ENCODE measurements at places on chromosomes 2 and 18.
A peak's percentile ranks its signal among the peaks of the same experiment; 100 is the strongest.

GRCh38 chr2:206981739-206982340, 42.5 kb downstream of the CPO start:
- DNase-seq: peak; percentile 47

DNA sequence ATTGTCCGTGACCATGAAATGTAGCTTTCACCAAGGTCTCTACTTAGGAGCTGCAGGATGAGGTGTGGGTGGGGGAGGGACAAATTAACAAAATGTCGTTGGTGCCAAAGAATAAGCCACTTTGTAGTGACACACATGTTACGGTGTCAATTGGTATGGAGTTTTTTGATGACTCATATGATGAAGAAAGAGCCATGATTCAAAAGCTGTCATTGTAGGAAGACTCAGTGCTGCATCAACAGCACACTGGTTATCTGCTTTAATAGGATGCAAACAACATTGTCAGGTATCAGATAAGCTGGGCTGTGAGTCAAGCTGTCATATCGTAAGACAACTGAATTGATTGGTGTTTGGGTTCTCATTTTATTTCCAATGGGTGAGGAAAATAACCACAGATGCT, 36.6 kb upstream of the BOD1L2 start:
- no peak for DNase-seq

DNA sequence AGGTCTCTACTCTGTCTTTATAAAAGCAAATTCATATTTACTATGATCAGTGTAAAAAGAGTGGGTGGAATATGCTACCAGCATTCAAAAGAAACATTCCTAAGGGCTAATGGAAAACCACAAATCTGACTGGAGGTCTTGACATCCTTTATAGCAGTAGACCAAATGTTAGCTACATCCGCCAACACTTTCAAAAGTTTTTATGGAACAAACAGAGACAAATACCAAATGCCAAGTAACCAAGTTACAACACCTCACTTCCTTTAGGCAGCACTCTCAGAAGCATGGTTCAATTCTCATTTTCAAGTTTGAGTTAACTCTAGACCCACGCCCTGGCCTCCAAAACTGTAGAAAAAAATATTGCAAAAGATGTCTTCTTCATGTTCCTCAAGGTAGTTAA, 78.3 kb upstream of the SETBP1 start:
- DNase-seq: no peak

- DNase-seq: no peak
Observed at GRCh38 chr2:135617501-135618015, 86.3 kb downstream of the R3HDM1 start.

- DNase-seq: no peak
Observed at GRCh38 chr18:77470569-77471413, 221.1 kb downstream of the GALR1 start.

GRCh38 chr2:236131073-236131692, 37.0 kb downstream of the GBX2 start:
- DNase-seq: no peak

DNA sequence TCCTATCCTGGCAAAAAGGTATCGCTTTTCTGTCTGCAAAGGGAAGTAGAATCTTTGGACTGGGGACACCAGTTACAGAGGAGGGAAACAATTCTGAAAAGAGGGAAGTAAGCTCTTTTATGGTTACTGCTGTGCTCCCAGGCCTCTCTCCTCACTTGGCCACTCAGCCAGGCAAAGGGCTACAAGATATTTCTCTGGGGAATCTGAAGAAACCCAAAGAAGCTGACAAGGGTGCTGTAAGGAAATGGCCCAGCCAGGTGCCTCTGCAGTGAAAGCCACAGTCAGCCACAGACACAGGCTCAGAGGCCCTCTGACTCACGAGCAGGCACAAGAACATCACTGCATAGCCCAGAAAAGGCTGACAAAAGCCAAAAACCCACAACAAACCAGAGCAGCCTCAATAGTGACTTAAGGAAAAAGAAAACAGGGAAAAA, 5.8 kb downstream of the HDLBP start:
- DNase-seq: no peak

DNA sequence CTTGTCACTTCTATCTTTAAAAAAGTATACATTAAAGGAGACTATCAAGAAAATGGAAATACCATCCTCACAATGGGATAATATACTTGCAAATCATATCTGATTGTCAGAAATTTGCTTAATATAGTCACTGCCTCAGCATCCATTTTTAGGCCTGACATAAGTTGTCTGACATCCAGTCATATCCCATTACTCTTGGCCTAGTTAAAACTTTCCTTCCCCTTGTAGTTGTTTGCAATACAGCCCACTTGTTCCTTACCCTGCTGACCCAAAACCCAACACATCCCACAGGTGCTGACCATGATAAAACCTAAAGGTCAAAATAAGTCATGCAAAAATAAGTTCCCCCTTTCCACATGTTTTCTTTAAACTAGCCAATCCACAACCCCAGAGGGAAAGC, 3.6 kb upstream of the ARHGEF33 start:
- no peak for DNase-seq

DNA sequence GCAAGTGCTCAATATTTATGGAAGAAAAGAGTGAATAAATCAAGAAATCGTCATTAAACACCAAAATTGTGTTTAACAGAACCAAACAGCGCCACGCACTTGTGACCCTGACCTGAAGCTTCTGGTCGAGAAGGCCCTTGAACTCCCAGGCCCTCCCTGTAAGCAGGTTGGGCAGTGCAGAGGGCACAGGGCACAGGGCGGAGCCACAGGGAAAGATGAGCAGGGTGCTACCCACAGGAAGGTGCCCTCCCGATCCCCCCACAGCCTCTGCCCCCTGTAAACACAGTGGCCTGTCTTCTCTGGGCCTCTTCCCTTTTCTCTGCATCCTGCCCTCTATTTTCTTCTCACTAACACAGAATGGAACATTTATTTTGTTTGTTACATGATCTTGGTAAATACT, 16.9 kb upstream of the TUBB6 start:
- DNase-seq: no peak

- no peak for DNase-seq
Observed at GRCh38 chr2:174705321-174705720, 59.0 kb downstream of the CHRNA1 start.

GRCh38 chr2:12858786-12859185, 142.1 kb downstream of the TRIB2 start:
- DNase-seq: no peak

DNA sequence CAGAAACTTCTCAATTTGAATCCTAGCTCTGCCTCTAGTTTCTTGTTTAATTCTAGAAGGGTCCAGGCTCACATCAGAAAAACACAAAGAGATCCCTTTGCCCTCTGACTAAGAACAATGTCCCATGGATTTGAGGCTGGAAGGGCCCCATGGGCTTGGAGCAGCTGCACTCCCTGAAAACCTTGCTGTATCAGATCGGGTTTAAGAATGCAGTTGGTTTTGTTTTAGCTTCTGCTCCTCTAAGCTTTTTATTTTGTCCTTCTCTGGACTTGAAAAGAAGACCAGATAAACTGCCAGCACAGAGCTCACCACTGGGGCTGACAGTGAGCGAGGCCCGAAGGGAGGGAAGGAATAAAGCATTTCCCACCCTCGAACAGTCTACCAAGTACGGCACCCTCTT, 69.2 kb upstream of the WIPF1 start:
- no peak for DNase-seq

- DNase-seq: peak; percentile 72
Observed at GRCh38 chr2:217162533-217162932, 302.7 kb upstream of the TNP1 start.

GRCh38 chr18:76878426-76878825, 56.1 kb downstream of the ZNF236 start:
- no peak for DNase-seq

DNA sequence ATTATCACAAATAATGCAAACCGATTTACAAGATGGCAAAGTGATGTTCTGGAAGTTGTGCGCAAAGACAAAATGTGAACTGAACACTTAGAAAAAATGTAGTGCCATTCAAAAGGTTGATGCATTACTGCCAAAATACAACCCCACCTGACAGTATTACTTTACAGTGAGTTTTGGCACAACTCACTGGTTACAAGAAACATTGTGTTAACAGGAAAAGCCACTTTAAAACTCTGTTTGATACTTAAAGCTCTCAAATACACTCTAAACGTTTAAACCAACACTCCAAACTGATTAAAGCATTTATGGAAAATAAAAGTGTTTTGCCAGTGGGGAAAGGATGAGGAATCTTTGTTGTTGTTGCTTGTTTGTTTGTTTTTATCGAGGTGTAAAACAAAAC, 173.4 kb upstream of the SATB2 start:
- DNase-seq: no peak

- DNase-seq: no peak
Observed at GRCh38 chr2:227004482-227004881, 159.5 kb downstream of the COL4A4 start.

DNA sequence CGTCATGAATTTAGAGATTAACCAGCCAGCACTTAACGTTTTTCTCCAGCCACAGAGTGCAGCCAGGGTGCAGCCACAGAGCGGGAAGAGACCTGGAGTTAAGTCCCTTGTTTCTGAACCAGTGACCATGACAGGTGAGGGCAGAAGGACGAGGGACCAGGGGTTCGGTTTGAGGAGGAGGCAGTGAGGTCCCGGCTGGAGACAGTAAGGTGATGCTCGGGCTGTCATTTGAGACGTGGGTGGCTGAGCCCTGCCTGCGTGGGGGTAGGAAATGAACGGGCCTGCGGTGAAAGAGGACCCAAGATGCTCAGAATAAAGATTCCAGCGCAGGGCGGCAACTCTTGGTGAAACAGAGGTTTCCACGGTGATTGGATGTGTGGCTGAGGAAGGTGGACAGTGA, 205.9 kb downstream of the SNTG2 start:
- DNase-seq: no peak

- DNase-seq: no peak
Observed at GRCh38 chr2:10385933-10386773, 62.0 kb downstream of the ODC1 start.

DNA sequence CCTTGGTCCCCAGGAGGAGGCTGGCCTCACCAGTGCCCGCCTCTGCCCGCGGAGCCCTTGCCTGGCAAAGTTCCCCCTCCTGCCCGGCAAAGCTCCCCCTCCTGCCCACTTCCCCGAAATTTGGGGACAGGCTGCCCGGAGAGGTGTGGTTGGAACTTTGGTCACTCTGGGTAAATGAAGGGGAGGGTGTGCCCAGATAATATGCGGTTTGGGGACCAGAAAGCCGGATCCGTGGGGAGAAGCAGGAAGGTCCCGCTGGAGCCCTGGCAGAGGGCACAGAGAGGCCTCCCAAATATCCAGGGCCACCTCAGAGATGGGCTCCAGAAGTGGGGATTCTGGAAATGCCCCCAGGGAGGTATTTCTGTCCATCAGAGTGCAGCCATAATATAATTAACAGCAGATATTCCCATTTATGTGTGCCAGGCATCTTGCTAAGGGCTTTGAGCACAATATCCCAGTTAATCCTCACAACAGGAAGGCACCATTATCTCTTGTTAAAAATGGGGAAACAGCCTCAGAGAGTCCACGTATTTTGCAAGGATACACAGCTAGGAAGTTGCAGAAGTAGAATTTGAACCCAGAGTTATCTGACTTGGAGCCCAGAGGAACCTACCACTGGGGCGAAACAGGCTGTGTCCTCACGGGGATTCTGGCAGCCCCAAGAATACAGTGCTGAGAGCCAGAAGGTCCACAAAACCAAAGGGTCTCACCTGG, 914 bp downstream of the STEAP3 start:
- no peak for DNase-seq

DNA sequence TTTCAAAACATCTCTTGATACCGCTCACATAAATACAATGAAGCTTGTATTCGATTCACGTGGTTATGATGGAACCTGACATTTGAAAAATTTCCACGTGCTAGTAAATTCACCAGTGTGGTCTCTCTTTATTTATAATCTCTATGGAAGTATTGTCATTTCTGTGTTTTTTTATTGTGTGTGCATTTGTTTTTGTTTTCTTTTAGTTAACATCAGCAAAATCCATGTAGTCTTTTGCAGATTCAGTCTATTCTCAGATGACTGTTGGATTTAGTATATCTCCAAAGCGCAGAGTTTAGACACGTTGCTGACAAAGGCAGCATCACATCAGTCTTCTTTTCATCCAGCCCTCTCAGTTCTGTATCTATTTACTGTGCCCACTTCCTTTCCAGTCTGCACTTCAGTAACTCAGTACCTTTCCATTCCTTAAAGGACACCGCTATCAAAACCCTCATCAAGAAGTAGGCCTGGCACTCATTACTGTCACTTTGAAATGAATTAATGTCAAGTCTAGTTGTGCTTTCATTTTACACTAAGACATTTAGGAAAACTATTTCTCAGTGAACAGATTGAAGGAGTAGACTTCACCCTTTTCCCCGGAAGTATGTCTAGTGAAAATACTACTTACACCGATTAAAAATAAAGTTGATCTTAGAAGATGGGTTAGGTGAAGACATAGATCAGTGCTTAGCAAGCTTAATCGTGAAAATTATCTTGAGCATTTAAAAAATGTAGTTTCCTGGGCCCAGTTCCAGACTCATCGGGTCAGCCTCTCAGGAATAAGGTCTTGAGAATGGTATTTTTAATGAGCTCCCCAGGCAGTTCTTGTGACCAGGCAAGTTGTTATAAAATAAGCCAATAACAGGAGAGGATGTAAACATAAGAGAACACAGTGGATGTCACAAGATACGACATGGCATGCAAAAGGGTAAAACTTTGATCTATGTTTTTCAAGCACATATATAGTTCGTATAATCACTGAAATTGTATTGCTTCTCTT, 506.8 kb upstream of the ZEB2 start:
- DNase-seq: no peak

DNA sequence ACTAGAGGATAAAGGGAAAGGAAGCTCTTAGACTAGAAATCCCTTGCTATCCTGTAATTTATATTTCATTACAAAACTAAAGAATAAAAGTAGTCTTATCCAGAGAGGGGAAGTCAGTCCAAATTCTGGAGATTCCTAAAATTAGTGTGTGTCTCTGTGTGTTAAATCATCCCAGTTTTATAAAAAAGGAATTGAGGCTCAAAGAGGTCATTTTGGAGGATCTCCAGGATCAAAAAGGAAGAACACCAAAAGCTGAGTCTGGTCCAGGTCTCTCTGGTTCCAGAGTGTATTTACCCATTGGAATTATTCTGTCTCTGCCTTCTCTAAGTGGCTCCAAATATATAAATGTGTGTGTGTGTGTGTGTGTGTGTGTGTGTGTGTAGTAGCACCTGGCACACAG, 166.7 kb downstream of the NRXN1 start:
- no peak for DNase-seq

DNA sequence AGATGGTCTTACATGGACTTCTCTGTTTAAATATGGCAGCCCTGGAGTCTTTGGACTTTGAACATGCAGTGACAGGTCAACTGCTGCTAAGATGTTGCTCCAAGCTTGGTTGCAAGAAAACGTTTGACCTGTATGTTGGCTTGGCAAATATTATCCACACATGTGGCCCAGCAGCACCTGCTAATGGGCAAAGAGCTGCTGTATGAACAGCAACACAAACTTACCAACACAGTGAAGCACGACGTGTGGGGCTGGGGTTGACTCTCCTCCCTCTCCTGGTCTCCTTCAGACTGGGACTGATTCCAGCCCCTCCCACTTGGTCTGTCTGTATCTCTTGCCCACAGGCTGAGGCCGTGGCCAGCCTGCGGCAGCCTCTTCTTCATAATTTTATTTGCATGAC, 3.8 kb downstream of the KCNE4 start:
- no peak for DNase-seq
